ENCODE measurements at places on chromosomes 16 and 17.

DNA sequence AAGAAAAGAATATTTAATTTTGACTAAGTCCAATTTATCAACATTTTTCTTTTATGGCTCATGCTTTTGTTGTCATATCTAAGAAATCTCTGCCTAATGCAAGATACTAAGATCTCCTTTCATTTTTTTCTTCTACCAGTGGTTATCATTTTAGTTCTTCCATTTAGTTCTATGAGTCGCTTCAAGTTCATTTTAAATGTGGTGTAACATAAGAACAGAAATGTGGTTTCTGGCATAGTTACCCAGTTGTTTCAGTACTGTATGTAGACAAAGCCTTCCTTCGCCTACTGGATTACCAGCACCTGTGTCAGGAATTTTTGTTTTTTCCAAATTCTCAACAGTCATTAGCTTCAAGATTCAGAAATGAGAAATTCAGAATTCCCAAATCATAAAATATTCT, 175.7 kb downstream of the PARN start:
- no peak for DNase-seq

DNA sequence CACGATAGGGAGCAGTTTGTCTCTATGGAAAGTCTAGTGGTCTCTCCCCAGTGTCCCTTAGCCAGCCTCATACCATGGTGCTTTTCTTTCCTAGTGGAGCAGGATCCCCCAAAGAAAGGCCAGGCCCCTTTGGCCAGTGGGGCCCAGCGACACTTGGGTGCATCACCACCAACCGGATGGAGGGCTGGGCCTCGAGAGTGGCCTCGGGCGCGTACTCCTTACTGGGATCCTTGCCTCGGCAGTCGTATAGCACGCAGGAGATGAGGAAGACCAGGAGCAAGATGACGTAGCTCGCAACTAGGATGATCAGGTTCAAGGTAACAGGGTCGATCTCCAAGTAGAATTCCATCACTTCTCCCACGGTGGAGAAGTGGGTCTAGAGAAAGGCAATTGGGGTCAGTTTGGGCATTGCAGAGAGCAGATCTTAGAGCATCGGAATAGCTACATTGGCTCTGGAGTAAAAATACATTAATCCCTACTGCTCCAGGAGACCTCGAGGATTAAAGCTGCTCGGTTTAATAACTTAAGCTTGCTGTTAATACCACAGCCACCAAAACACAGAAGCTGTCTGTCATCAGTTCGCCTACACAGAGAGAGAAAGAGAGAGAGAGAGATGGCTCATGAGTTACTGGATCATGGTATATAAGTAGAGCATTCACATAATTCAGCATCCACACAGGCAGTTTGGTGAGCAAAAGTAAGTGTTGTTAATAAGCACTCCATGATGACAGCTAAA, at the start of gene SMIM36:
SMIM36 (minus strand) TSS at position 467 of the 736 bp plus-strand sequence.
- DNase-seq = no peak

GRCh38 chr16:81564421-81564911, 119.9 kb downstream of the CMIP start:
- DNase-seq = no peak

- DNase-seq = no peak
Observed at GRCh38 chr17:9021158-9021991, at the start of gene NTN1. Gene NTN1, plus strand, starts transcription at chr17:9021510. Its CDS starts 864 bp downstream, at chr17:9022374.

DNA sequence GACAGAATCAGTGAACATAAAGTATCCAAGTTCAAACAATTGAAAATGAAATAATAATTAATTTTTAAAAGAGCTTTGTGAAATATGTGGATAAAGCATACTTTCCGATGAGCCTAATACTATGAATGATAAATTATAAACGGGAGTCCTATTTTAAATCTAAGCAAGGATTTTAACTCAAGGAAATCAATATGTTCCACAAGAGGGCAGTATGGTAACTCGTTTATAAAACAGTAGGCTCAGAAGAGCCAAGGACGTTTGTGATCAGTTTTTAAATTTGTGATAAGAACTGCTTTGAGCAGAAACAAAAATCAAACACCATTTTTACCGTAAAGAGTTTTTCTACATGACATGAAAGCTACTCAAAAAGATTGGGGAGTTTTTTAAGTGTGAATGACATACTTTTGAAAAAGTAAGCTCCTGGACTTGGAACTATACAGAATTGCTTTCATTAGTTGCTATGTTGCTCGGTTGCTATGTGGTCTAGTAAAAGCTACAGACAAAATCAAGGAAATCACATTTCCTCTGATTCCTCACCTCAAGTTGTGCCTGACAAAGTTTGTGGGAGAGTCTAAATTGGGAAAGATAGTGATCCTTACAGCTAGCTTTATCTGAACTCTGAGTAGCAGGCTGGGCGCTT, 11.8 kb upstream of the TEKT1 start:
- DNase-seq = no peak

DNA sequence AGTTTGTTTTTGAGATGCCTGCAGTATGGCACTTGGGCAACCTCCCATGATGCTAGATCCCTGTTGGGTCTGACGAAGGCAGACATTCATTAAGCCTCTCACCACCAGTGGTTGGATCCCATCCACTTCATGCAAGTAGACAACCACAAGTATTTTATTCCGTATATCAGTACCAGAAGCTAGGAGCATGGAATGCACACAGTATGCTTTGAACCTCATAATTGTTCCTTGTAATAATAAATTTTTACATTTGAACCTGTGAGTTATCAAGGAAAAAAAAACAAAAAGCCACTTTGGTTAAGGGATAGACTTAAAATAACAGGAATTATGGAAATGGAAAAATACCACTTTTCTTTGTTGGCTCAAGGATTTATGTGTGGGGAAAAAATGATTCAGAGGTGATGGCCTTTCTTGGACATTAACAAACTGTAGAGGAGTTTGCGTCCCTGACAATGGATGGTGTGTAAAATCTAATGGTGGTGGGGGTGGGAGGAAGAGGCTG, 107.1 kb upstream of the KCNJ16 start:
- DNase-seq = no peak

DNA sequence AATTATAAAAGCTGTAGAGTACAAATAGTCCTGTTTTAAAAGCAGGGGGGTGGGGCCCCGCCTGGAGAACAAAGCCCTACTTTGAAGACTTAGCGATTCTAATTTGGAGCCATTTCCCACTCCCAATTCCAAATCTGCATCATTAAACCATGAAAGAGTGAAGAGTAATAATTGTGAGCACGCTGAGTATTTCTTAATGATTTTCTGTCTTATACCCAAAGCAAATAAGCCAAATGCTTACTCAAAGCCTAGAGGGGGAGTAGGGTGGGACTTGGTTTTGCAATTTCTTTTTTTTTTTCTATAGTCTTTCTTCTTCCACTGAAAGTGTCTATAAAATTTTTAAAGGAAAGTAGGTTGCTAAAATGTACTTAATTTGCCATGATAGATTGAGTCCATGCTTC, 470.1 kb downstream of the TOX3 start:
- no peak for DNase-seq

DNA sequence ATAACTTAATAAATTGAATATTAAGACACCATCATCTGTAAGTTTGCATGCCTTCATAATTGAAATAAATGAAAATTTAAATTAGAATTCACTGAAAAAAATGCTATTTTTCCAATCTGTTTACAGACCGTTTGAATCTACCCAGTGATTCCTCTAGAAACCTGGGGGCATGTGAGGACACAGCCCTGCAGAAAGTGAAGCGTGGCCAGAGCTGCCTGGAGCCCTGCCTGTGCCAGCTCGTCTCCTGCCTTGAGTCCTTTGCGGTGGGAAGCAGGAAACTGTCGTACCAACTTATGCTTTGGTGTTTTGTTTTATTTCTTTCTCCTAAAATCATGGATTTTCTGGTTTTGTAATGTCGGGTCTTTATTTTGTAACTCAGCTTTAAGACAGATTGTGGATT, 67.8 kb upstream of the FA2H start:
- DNase-seq = no peak

DNA sequence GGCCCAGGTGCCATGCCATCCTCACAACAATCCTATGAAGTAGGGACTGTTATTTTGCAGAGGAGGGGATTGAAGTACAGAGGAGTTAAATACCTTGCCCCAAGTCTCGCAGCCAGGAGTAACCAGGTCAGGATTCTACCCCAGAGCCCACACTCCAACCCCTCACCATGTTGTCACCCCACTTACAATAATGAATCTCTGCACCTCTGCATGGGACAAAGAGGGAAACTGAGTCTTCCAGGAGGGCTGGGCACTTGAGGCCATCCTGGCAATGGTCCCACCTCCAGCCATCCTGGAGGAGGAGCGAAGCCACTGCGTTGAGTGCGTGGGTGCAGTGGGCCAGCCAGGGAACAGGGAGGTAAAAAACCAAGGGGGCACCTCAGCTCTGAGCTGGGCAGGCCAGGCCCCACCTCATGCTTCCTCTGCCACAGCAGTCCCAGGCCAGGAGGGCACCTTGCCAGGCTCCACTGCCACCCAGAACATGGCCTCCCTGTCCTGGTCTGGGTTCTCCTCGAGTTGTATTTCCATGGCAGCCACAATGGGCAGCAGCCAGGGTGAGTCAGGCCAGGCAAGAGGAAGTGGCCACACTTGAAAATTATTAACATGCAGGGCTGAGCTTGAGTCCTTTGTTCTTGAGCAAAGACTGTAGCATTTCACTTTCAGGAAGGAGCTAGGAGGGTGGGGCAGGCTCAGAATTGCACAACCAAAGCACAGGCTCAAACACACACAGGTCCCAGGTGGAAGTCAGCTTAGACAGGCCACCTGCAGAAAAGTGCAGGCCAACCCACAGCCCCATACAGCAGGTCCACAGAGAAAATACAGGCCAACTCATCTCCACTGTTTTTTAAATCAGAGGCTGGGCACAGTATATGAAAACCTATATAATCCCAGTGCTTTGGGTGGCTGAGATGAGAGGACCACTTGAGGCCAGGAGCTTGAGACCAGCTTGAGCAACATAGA, 52.1 kb downstream of the CUEDC1 start:
- peak; percentile 39 for DNase-seq

DNA sequence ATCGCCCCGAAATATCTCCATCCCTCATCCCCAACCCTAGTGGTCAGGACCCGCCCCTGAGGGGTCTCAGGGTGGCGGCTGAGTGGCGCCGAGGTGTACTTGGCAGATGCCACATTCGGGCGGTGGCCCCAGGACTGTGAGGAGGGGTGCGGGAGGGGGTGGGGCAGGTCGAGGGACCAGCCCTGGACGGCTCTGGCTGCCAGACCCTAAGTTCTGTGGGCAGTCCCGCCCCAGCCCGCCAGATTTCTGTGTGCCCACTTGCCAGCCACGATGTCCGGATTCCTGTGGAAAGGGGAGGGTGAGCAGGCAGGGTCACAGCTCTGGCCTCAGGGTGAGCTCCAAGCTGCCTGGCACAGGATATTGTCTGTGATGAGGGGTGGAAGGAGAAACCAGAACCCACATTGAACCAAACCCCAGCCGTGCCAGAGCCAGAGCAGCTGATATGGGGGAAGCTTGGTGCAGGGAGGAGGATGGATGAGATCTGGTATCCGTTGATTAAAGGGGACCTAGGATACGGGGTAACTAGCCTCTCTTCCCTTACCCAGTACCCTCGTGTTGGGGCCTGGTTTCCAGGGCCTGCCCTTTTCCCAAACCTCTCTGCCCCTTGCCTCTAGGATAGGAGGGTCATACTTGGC, 1.1 kb upstream of the CHAD start:
- DNase-seq = no peak

GRCh38 chr16:3645504-3646347, 8.8 kb upstream of the DNASE1 start:
- no peak for DNase-seq

DNA sequence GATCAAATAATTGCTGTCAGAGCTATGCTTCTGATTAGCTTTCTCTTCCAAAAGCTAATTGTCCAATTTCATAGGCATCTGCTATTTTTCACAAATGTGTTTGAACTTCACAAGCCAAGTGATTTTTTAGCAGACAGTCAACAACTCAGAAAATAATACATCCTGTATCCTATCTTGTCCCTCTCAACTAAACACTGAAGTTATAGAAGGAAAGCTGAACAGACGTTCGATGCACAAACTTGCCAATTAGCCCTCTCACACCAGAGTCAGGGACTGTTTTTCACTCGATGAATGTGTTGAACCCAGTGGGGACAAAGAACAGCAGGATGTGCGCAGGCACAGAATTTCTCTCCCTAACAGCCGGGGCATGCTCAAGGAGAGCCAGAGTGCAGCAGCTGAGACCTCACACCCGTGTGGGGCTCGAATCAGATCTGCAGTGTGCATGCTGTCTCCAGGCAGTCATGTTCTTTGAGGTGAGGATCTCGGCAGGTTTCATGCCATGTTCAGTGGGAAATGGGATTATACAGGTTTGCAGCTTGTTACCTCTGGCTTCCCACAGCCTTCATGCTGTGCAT, 246.7 kb upstream of the SDK2 start:
- no peak for DNase-seq

- peak; percentile 68 for DNase-seq
Observed at GRCh38 chr17:21573961-21574610, 118.2 kb upstream of the KCNJ18 start.

DNA sequence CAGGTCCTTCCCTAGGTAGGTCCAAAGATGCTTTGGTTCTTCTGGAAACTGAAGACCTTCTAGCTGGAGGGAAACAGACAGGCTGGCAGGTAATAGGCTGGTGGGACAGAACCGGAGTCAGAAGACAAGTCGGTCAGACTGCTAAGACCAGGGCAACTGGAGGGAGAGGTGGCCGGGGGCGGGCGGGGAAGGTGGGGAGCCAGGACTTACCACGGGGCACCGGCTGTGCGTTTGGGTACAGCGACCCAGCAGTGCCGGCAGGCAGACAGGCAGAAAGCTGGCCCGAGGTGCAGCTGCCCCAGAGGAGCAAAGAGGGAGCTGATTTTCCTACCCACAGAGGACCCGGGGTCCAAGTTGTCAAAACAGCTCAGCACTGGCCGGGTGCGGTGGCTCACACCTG, 575 bp downstream of the SLC52A1 start:
- no peak for DNase-seq

Data from amygdala (tissue), 56 donors.